Small intestine (tissue), 16 donors: ENCODE measurements at places on chromosomes 2 and 18. TPM values are rescaled to one million over a fixed set of nuclear protein-coding genes. Genes with fewer than 3 reads are reported as not detected.

The GKN2 gene
- 0.30 TPM for polyA plus RNA-seq

The SP140 gene
- polyA plus RNA-seq = 1.5 TPM

The CFAP210 gene
- 0.27 TPM for polyA plus RNA-seq

DNA sequence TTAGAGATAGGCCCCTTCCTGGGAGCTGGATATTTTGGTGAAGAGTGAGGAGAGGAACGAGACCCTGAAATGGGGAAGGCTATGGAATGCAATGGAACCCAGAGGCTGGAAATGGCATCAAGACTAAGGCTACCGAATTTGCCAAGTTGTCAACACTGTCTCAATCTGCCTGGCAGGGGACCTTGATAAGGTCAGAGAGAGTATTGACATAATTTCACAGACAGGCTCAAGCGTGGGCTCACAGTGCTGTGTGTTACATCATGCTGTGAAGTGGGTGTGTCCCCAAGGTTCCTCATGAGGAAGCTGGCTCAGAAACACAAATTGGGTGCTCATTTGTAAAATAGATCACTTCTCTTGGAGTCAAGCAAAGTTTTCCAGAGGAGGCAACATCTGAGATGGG, 51.8 kb upstream of the CYRIA start:
- H3K4me3 ChIP-seq = no peak overlapping the region
- H3K36me3 ChIP-seq = no peaks in the 10 kb centered on the region
- DNase-seq = no peak
- H3K27me3 ChIP-seq = peaks cover under 1% of the 10 kb centered on the region

- H3K4me3 ChIP-seq = no peak overlapping the region
- H3K4me1 ChIP-seq = peaks cover 4% of the 10 kb centered on the region
- DNase-seq = peak; percentile 80
- peak overlapping the region; percentile 19 for H3K27ac ChIP-seq
- H3K27me3 ChIP-seq = no peaks in the 10 kb centered on the region
Measured at GRCh38 chr2:53202063-53202462, 565.5 kb upstream of the CHAC2 start.

DNA sequence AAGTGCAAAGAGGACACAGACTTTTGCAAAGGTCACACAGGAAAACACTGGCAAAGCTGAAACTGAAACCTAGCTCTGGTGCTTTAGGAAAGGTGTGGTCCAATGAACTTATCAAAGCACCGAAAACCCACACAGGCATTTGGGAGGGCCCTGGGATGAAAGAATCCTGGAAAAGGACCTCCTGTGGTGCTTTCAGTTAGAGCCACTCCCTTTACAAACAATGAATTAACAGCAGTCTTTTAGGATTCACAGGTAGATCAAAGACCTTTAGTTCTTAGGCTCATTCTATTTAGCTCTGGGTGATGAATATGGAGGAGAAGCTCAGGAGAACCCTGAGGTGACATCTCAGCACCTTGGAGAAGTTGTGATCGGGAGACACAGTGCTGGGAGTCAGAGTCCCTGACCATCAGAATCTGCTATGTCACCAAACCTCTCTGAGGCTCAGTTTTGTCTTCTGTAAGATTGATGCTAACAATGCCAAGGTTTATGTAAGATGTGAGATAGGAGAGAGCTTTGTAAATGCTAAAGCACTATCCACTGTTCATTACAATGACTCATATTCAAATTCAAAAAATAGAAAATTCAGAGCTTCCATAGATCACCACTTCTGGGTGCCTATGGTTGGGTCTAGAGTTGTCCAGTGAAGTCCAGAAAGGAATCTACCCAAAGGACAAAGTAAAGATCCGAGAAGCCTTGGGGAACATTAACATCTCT, 39.3 kb downstream of the VSNL1 start:
- no peak overlapping the region for H3K27ac ChIP-seq
- H3K4me1 ChIP-seq = no peaks in the 10 kb centered on the region
- DNase-seq = peak; percentile 30

DNA sequence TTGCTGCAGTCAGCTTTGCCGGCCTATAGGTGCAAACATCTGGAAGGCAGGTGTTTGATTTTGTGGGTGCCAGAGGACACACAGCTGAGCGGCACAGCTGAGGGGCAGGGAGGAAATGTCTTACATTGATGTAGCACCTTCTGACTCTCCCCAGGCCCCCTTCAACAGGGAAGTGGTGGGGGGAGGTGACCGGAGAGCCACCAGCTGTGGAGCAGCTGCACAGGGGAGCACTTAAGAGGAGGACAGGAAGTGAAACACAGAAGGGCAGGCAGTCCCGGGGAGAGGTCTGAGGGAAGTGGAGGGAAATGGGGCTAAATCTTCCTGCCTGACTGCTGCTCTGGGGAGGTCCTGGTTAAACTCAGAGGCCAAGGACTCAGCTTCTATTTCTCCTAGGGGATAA, 409.1 kb downstream of the TNS1 start:
- no peaks in the 10 kb centered on the region for H3K4me1 ChIP-seq
- no peak overlapping the region for H3K27ac ChIP-seq
- no peak overlapping the region for H3K4me3 ChIP-seq
- no peak for DNase-seq
- H3K27me3 ChIP-seq = no peaks in the 10 kb centered on the region
- no peaks in the 10 kb centered on the region for H3K36me3 ChIP-seq

DNA sequence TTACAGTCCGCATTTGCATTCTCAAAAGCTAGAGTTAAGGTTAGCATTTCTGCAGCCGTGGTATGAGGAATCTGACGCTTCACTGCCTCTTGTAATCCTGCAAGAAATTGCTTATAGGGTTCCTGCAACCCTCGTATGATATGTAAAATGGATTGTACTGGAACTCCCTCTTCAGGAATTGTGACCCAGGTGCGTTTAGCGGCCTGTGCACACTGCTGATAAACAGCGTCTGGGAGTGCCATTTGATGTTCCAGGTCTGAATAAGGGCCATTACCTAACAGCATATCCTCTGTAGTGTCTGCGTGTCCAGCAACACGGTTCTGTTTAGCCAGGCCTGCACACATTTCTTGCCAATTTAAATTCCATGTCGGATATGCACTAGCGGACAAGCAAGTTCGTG, 42.5 kb downstream of the CXCR4 start:
- H3K36me3 ChIP-seq = no peaks in the 10 kb centered on the region
- H3K27ac ChIP-seq = no peak overlapping the region
- no peaks in the 10 kb centered on the region for H3K4me1 ChIP-seq
- H3K4me3 ChIP-seq = no peak overlapping the region
- no peak for DNase-seq
- no peaks in the 10 kb centered on the region for H3K27me3 ChIP-seq

DNA sequence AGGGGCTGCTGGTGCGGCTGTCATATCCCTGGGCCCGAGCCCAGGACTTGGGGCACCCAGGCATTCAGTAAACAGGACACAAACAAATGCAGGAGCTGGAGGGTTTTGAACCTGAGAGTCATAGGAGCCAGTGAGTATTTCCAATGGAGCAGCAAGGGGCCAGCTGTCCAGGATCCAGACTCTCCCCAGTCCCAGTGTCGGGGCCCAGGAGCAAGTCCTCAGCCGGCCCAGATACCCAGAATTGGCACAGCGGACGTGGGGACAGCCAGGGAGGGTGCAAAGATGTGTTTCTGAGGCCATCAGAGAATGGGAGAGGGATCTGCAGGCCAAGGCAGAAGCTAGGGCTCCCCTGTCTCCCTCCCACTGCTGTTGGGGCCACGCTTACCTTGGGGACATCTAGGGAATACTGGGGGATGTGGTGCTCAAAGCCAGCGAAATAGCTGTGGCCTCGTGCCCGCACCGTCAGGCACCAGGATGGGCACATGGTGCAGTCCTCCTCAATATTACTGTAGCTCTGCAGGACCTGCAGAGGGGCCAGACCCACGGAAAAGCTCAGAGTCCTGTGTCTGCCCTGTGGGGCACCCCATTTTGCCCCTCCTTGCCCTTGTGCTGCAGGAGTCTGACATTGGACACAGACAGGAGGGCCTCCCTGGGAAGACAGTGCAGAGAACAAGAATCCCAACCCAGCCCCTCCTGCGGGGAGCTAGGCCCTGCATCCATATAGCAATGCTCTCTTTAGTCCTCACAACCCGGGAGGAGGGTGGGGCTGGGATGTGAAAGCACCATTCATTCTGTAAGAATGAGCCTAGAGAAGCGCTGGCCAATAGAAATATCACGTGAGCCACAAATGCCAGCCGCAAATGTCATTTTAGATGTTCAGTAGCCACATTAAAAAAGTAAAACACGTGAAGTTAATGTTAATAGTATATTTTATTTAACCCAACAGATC, 15.4 kb downstream of the CFAP65 start:
- no peaks in the 10 kb centered on the region for H3K36me3 ChIP-seq
- no peaks in the 10 kb centered on the region for H3K27me3 ChIP-seq
- DNase-seq = no peak
- peaks cover 2% of the 10 kb centered on the region for H3K4me1 ChIP-seq

GRCh38 chr18:44723411-44723810, 42.7 kb downstream of the SETBP1 start:
- H3K27ac ChIP-seq = no peak overlapping the region
- no peaks in the 10 kb centered on the region for H3K27me3 ChIP-seq
- DNase-seq = no peak
- no peaks in the 10 kb centered on the region for H3K36me3 ChIP-seq

GRCh38 chr2:98804265-98804650, 73.3 kb upstream of the MGAT4A start:
- H3K4me3 ChIP-seq = no peak overlapping the region
- no peaks in the 10 kb centered on the region for H3K27me3 ChIP-seq
- H3K4me1 ChIP-seq = no peaks in the 10 kb centered on the region
- H3K27ac ChIP-seq = no peak overlapping the region
- H3K36me3 ChIP-seq = no peaks in the 10 kb centered on the region
- DNase-seq = no peak

DNA sequence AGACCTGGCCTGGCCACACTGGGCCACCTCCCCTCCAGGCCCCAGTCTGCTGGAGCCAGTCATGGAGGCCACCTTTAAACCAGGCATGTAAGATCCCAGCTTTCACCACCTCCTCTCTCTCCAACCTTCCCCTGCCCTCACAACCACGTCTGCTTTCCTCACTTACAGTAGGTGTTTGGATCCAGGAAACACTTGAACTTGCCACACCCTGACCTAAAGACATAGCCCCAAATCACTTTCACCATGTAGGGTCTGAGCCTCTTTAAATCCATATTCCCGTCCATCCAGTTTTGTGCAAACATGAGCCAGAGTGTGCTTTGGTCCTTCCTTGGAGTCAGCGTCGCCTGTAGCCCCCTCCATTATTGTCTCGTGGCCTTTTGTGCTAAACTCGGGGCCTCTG, 66.8 kb downstream of the NRP2 start:
- no peaks in the 10 kb centered on the region for H3K27me3 ChIP-seq
- H3K4me3 ChIP-seq = no peak overlapping the region
- H3K27ac ChIP-seq = no peak overlapping the region
- H3K36me3 ChIP-seq = no peaks in the 10 kb centered on the region

DNA sequence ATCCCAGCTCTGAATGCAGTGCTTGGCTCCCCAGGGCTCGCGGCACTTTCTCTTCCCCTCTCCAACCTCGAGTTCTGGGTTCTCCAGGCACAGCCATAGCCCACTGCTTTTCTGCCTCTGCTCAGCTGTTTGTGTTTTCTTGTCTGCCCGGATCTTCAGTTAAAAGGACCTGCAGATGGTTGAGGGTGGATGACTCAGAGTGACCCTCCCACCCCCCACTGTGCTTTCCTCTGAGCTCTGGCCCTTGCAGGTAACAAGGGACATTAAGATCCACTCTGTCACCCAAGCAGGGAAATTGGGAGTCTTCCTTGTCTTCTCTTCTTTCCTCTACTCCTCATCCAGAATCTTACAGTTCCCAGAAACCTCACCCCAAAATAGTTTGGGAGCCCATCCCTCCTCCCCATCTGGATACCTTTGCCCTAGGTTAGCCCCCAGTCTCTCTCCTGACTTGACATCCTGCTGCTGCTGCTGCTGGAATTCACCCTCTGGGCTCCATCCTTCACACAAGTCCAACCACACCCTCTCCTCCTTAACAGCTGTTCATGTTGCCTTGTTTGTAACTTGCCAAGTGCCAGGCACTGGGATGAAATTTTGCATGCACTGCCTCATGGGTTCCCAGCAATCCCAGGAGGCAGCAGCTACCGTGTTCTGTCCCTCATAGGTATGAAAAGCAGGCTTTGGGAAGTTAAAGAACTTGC, 157.9 kb upstream of the TTC39C start:
- H3K27me3 ChIP-seq = no peaks in the 10 kb centered on the region

GRCh38 chr2:65728477-65729180, 296.2 kb upstream of the SPRED2 start:
- H3K27me3 ChIP-seq = no peaks in the 10 kb centered on the region
- H3K4me1 ChIP-seq = no peaks in the 10 kb centered on the region
- H3K36me3 ChIP-seq = no peaks in the 10 kb centered on the region
- H3K27ac ChIP-seq = no peak overlapping the region
- no peak overlapping the region for H3K4me3 ChIP-seq

- H3K27ac ChIP-seq = no peak overlapping the region
- H3K4me3 ChIP-seq = no peak overlapping the region
- H3K4me1 ChIP-seq = peaks cover 9% of the 10 kb centered on the region
- no peak for DNase-seq
- H3K27me3 ChIP-seq = no peaks in the 10 kb centered on the region
Measured at GRCh38 chr2:190205657-190206056, 114.0 kb downstream of the HIBCH start.

DNA sequence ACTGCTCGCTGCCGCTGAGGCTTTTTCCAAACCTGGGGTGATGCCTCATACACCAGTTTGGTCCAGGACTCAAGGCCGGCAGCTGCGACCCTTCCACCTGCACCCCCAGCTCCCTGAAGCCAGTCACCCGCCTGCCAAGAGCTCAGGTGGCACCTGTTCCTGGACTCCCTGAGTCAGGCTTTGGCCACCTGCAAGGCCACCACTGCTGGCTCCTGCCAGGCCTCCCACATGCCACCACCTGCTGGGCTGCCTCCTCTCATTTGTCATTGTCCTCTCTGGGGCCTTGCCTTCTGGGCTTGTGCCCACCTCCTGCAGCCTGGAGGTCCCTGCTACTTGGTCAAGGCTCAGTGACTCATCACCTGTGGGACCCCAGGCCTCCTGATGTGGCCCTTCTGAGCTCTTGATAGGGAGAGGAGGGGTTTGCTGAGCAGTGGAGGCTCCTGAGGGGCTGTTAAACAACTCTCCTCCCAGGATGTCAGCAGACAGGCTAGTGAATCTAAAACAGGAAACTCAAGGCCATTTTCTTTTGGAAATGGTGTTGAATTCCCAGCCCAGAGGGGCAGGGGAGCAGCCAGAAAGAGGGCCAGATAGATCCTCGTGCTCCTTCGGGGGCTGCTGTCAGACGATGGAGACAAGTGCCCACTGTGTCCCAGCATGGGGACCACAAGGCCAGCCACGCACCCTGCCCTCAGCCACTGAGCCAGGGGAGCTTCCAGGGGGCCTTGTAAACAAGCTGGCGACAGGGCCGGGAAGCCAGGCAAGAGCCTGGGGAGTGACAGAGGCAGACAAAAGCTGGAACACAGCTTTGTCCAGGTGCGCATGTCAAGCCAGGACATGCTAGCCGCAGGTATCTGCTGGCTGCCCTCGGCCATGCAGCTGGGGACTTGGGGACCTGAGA, 416.8 kb downstream of the LRATD1 start:
- no peak for DNase-seq
- H3K4me1 ChIP-seq = no peaks in the 10 kb centered on the region
- no peaks in the 10 kb centered on the region for H3K36me3 ChIP-seq

DNA sequence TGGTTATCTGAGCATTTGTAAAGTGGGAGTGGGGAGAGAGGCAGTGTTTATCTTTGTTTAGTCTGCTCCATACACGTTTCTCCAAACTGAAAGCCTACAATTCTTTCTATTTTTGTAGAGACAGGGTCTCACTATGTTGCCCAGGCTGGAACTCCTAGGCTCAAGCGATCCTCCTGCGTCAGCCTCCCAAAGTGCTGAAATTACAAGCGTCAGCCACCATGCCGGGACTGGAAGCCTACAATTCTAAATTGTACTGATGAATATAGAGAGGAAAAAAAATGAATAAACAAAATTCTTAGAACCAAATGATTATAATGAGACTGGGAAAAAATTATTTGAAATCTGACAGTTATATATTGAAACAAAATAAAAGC, 1.4 kb upstream of the ZFAND2B start:
- H3K4me3 ChIP-seq = no peak overlapping the region
- peaks cover 9% of the 10 kb centered on the region for H3K36me3 ChIP-seq
- DNase-seq = no peak
- no peaks in the 10 kb centered on the region for H3K27me3 ChIP-seq
- H3K4me1 ChIP-seq = peaks cover 18% of the 10 kb centered on the region
- no peak overlapping the region for H3K27ac ChIP-seq
